PC-9 (cell line): ENCODE measurements at places on chromosomes 2 and 18. TPM values are rescaled to one million over a fixed set of nuclear protein-coding genes. Genes with fewer than 3 reads are reported as not detected.

UGT1A6 gene
- 549 and 643 TPM in 2 replicates for total RNA-seq

ADCYAP1 gene
- not detected in 2 replicates for total RNA-seq

TFPI gene
- total RNA-seq, result 35.5 and 65.7 TPM in 2 replicates

EFEMP1 gene
- total RNA-seq, result 61.3 and 86.3 TPM in 2 replicates

STAT4 gene
- total RNA-seq, result 0.23 and 0.70 TPM in 2 replicates

INHBB gene
- total RNA-seq, result 50.0 and 57.5 TPM in 2 replicates

PECR gene
- 10.8 and 16.0 TPM in 2 replicates for total RNA-seq

RAB12 gene
- total RNA-seq, result 60.1 and 79.4 TPM in 2 replicates

SPATS2L gene
- total RNA-seq, result 189 and 199 TPM in 2 replicates

HDAC4 gene
- 61.5 and 79.7 TPM in 2 replicates for total RNA-seq

SLC19A3 gene
- total RNA-seq, result 4.3 and 4.5 TPM in 2 replicates

SLC4A3 gene
- 7.3 and 9.0 TPM in 2 replicates for total RNA-seq

CCDC85A gene
- 0.10 TPM in 1 of 2 replicates, not detected in the other for total RNA-seq

RAB11FIP5 gene
- 24.4 and 25.0 TPM in 2 replicates for total RNA-seq

RBKS gene
- total RNA-seq, result 4.5 and 6.8 TPM in 2 replicates

PMAIP1 gene
- 16.5 and 17.0 TPM in 2 replicates for total RNA-seq

GAL3ST2 gene
- total RNA-seq, result 3.9 and 4.3 TPM in 2 replicates

IGFBP5 gene
- total RNA-seq, result 5.5 and 10.0 TPM in 2 replicates

CDKL4 gene
- not detected in 2 replicates for total RNA-seq

DNAH7 gene
- total RNA-seq, result 2.2 and 3.8 TPM in 2 replicates

EPB41L5 gene
- total RNA-seq, result 18.4 and 21.6 TPM in 2 replicates

REG1B gene
- total RNA-seq, result not detected in 2 replicates
